ENCODE measurements at places on chromosomes 5 and 9.

- peak overlapping the region; percentile 73 for H3K27ac ChIP-seq
- peaks cover 21% of the 10 kb centered on the region for H3K4me1 ChIP-seq
- no peak for DNase-seq
- no peaks in the 10 kb centered on the region for H3K27me3 ChIP-seq
- no peak overlapping the region for H3K4me3 ChIP-seq
- H3K36me3 ChIP-seq, result peaks cover 15% of the 10 kb centered on the region
These were observed 137.4 kb downstream of the CD180 start for GRCh38 chr5:67058998-67059743.

GRCh38 chr9:114691046-114691955 is 9.3 kb upstream of the TEX48 start:
- no peaks in the 10 kb centered on the region for H3K36me3 ChIP-seq
- no peak overlapping the region for H3K27ac ChIP-seq
- no peak overlapping the region for H3K4me3 ChIP-seq
- H3K27me3 ChIP-seq, result peaks cover 11% of the 10 kb centered on the region

DNA sequence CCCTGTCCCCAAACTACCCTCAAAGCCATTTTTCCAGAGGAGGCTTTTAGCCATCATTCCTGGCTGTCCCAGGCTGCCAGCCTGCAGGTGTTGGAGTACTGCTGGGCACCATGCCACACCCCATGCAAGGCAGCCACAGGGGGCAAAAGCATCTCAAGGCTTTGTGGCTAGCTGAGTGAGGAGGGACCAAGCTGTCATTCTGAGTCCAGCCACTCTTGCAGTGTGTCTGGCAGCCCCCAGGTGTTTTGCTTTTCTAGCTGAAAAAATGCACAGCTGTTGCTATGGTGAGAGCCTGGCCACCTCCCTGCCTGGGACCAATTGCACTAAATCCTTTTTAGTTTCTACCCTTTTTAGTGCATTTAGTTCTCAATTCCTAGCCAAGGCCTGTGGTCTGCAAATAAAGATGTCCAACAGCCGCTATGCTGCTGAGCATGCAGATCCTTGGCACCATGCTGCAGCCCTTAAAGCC is 50.4 kb upstream of the PTGS1 start:
- H3K36me3 ChIP-seq, result peaks cover 22% of the 10 kb centered on the region
- no peak overlapping the region for H3K27ac ChIP-seq
- H3K4me3 ChIP-seq, result no peak overlapping the region
- H3K27me3 ChIP-seq, result no peaks in the 10 kb centered on the region
- no peak for DNase-seq

GRCh38 chr9:137113385-137114159 is 961 bp downstream of the DPP7 start:
- peaks cover 43% of the 10 kb centered on the region for H3K27me3 ChIP-seq
- H3K27ac ChIP-seq, result no peak overlapping the region
- peak overlapping the region; percentile 28 for H3K4me3 ChIP-seq
- H3K36me3 ChIP-seq, result no peaks in the 10 kb centered on the region

- H3K27me3 ChIP-seq, result no peaks in the 10 kb centered on the region
- H3K27ac ChIP-seq, result peak overlapping the region; percentile 16
- H3K4me1 ChIP-seq, result no peaks in the 10 kb centered on the region
- no peak overlapping the region for H3K4me3 ChIP-seq
These were observed 307.7 kb downstream of the ADGRV1 start for GRCh38 chr5:90866333-90866732.

DNA sequence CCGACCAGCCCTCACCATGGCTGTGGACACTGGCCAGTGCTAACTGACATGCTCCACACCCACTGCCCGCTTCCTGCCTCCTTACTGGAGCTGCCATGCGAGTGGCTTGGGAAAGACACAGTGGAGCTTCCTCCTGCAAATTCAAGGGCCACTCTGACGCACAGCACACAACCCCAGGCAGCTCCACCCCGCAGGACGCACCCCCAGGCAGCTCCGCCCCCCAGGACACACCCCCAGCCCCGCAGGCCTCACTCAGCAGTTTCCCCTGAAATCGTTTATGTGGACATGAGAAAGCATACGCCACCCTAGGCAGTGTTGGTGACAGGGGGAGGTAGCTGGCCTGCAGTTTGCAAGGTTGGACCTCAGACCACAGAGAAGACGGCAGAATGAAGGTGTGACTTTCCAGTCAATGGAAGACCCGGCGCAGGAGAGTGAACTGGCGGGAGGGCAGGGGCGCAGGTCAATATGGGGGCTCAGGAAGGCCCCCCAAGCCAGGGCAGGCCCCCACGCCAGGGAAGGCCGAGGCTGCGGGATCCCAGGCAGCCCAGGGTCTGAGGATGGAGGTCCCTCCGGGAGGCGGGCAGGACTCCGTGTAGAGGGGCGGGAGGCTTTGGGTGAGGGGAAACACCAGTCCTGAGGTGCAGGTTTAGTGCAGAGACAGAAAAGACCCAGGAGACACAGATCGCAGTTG is 21.6 kb downstream of the LPCAT1 start:
- H3K27ac ChIP-seq, result no peak overlapping the region
- peaks cover 33% of the 10 kb centered on the region for H3K4me1 ChIP-seq
- peaks cover 8% of the 10 kb centered on the region for H3K36me3 ChIP-seq
- DNase-seq, result no peak
- no peak overlapping the region for H3K4me3 ChIP-seq

- peaks cover 50% of the 10 kb centered on the region for H3K4me1 ChIP-seq
- no peak for DNase-seq
- no peaks in the 10 kb centered on the region for H3K36me3 ChIP-seq
- no peak overlapping the region for H3K4me3 ChIP-seq
These were observed 10.0 kb upstream of the CNTFR start for GRCh38 chr9:34599546-34599945.

GRCh38 chr9:70285981-70286598 is 27.3 kb downstream of the SMC5 start:
- DNase-seq, result no peak
- H3K36me3 ChIP-seq, result peaks cover 76% of the 10 kb centered on the region
- H3K4me1 ChIP-seq, result no peaks in the 10 kb centered on the region
- no peak overlapping the region for H3K27ac ChIP-seq
- no peaks in the 10 kb centered on the region for H3K27me3 ChIP-seq

DNA sequence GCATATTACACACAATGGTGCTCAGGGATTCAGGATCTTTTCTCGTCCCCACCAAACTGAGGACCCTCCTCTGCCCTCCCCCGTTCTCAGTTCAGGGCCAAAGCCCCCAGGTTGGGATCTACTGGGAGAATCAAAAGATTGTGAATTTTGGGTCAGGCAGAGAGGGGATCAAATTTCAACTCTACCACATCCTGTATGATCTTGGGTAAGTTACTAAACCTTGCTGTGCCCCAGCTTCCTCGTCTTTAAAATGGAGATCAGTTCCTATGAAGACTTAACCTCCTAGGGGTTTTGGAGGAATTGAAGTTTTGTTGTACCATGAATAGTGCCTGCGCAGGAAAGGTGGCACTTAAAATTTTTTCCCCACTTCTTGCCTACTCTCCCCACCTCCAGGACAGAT is 62.4 kb downstream of the RAI14 start:
- peaks cover 4% of the 10 kb centered on the region for H3K27me3 ChIP-seq
- DNase-seq, result no peak
- peaks cover 38% of the 10 kb centered on the region for H3K4me1 ChIP-seq
- H3K36me3 ChIP-seq, result peaks cover 22% of the 10 kb centered on the region
- peak overlapping the region; percentile 77 for H3K27ac ChIP-seq
- H3K4me3 ChIP-seq, result no peak overlapping the region

DNA sequence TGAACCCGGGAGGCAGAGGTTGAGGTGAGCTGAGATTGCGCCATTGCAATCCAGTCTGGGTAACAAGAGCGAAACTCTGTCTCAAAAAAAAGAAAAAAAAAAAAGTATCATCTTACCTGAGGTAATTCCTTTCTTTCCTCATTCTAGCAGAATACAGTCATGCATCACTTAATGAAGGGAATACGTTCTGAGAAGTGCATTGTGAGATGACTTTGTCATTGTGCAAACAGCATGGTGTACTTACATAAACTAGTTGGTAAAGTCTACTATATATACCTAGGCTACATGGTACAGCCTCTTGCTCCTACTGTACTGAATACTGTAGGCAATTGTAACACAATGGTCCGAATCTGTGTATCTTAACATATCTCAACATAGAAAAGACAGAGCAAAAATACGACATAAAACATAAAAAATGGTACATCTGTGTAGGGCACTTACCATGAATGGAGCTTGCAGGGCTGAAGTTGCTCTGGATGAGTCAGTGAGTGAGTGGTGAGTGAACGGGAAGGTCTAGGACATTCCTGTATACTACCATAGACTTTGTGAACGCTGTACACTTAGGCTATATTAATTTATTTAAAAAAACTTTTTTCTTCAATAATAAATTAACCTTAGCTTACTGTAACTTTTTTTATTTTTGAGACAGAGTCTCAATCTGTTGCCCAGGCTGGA is 100.4 kb downstream of the GLDC start:
- H3K36me3 ChIP-seq, result no peaks in the 10 kb centered on the region
- peaks cover 3% of the 10 kb centered on the region for H3K27me3 ChIP-seq
- H3K4me3 ChIP-seq, result no peak overlapping the region
- no peak overlapping the region for H3K27ac ChIP-seq
